ENCODE measurements at places on chromosomes 12 and 14. TPM values are rescaled to one million over a fixed set of nuclear protein-coding genes. Genes with fewer than 3 reads are reported as not detected.

- DNase-seq, result no peak
These were observed 463.9 kb upstream of the ATP2B1 start for GRCh38 chr12:90172524-90172923.

AQP2 gene
- polyA plus RNA-seq, result not detected

- DNase-seq, result no peak
These were observed 14.3 kb downstream of the RNF212B start for GRCh38 chr14:23252006-23252405.

- DNase-seq, result no peak
These were observed 133.7 kb upstream of the MAP1LC3B2 start for GRCh38 chr12:116425256-116426193.

FAR2 gene
- polyA plus RNA-seq, result not detected

MRPS35 gene
- polyA plus RNA-seq, result 63.4 TPM

DNA sequence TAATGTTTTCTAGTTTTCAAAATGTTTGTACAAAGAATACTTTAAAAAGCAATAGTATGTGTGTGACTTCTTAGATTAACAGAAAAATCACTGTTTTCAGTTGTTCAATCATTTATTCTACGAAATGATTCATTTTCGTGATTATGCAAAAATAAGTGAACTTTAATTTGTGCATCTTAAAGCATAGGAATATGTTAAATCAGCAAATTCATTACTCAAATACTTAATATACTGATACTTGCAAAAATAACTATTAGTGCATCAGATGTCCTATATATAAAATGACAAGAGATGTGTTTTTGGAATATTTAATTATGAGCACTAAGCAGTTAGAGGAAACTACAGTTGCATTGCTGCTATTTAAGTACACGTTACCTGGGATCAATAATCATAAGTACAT lies 11.0 kb downstream of the SOX5 start:
- no peak for DNase-seq

- DNase-seq, result no peak
These were observed 609.1 kb downstream of the SOX5 start for GRCh38 chr12:23340351-23340750.

DNA sequence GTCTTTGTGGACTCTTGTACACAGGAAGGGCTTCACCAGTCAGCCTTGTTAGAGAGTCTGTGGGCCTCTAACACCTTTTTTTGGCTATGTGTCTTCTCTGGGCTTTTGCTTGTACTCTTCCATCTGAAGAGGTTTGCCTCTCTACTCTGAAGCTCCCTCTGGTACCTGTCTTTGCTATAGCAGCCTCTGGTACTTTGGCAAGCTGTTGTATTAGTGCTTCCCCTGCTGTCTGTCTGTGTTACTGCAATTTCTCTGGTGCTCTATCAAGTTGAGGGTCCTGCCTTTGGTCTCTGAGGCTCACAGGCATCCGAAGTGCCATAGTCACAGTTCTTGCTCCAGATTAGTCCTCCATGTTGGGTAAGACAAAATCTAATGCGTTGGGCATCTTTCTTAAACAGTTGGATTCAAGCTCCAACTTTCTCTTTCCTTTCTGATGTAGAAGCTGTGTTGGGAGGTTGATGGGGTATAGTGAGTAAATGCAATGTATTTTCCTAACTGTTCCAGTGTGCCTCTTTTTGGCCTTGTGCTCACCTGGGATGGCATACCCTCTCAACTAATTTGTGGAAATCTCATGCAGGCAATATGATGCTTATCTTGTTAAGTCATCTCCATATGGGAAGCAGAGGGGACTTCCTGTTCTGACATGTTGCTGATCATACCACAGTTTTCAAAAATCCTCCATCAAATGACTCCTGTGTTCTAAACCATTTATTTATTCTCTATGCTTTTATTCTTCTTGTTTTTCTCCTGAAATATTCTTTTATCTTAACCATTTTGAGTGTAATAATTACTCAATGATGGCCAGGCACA lies 88.8 kb downstream of the ATF7IP start:
- DNase-seq, result peak; percentile 65

PMEL gene
- polyA plus RNA-seq, result 3.3 TPM

KIF21A gene
- polyA plus RNA-seq, result 20.6 TPM

MANSC4 gene
- not detected for polyA plus RNA-seq

DNA sequence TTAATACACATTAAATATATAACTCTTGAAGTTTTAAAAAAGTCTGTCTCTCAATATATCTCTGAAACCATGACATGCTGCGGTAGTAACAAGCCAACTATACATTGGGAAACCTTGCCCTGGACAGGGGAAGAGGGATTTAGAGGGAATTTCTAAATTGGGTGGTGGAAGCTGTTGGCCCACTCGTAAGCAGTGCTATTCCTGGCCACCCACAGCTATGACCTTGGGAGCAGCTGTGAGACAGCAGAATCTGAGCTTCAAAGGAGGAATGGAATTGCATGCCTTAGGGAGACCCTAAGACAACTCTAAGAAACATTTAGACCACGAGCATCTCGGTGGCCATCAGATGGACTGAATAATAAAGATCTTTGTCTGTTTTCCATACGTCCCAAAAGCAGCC lies 15.8 kb upstream of the GCH1 start:
- DNase-seq, result no peak

CD9 gene
- polyA plus RNA-seq, result 38.3 TPM

GRCh38 chr12:109016978-109017377 lies 3.9 kb downstream of the SVOP start:
- DNase-seq, result no peak

DNA sequence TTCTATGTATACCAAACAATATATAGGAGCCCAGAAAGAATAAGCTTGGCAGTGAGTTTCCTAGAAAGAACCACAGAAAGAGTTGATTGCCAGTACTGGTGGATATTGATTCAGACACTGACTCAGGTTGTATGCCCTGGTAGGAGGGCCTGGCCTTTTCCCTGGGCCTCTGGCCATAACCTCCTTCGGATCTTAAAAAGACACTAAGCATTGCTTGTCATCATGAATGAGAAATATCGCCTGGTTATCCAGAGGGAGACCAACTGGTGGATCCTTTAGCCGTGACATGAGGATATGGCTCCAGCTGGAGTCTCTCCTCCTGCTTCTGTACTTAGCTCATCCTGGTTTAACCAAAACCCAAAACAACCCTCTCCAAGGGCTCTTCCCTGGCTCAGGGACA lies 231.5 kb downstream of the MSRB3 start:
- DNase-seq, result no peak

GRCh38 chr14:68172216-68172615 lies 352.6 kb downstream of the RAD51B start:
- peak; percentile 90 for DNase-seq

- no peak for DNase-seq
These were observed 44.9 kb downstream of the IL31 start for GRCh38 chr12:122129131-122129530.

ANGEL1 gene
- polyA plus RNA-seq, result 20.1 TPM

GYS2 gene
- not detected for polyA plus RNA-seq

GRCh38 chr12:24889411-24889810 lies 59.5 kb downstream of the BCAT1 start:
- DNase-seq, result no peak

SDSL gene
- polyA plus RNA-seq, result 2.9 TPM

DNA sequence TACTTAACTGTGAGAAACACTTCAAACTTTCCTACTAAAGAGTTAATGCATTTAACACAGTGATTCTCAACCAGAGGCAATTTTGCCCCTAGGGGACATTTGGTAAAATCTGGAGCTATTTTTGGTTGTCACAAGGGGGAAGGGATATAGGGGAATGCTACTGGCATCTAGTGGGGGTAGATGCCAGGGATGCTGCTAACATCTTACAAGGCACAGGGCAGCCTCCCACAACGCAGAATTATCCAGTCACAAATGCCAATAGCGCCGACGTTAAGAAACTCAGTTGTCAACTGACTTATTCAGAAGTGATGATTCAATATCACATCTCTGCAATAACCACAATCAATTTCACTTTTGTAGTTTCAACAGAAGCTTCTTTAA lies 2.0 kb downstream of the EEA1 start:
- peak; percentile 29 for DNase-seq

DNA sequence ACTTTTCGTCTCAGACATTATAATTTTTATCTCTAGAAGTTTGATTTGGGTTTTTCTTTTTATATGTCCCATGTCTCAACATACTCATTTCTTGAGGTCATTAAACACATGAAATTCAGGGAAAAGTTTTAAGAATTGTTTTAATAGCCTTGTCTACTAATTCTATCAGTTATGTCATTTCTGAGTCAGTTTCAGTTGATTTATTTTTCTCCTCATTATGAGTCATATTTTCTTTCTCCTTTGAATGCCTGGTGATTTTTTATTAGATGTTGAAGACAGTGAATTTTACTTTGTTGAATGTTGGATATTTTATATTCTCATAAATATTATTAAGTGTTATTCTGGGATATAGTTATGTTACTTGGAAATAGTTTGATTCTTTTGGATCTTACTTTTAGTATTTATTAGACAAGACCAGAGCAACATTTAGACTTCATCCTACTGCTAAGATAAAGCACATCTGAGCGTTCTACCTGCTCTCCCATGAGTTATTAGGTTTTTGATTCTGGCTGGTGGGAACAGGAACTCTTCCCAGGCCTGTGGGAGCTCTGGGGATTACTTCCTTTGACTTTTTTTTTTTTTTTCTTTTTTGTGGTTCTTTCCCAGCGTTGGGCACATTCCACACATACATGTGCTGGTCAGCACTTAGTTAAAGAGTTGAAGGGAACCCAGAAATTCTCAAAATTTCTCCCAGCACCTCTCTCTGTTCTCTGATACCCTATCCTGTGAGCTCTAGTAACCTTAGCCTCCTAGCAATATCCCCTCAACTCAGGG lies 1157.7 kb downstream of the BCL11B start:
- DNase-seq, result no peak

DNA sequence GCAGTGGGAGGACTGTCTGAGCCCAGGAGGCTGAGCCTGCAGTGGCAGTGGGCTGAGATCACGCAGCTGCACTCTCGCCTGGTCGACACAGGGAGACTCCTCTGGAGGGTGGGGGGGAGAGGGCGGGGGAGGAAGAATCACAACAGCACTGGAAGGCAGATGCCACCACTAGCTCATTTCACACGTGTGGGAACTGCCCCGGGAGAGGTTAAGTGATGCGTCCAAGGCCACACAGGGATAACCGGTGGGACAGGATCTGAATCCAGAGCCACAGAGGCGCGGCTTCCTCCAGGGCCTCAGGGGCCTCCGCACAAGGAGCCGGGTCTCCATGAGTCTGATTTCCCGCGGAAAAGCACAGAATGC lies 20.8 kb downstream of the STX2 start:
- no peak for DNase-seq

DNA sequence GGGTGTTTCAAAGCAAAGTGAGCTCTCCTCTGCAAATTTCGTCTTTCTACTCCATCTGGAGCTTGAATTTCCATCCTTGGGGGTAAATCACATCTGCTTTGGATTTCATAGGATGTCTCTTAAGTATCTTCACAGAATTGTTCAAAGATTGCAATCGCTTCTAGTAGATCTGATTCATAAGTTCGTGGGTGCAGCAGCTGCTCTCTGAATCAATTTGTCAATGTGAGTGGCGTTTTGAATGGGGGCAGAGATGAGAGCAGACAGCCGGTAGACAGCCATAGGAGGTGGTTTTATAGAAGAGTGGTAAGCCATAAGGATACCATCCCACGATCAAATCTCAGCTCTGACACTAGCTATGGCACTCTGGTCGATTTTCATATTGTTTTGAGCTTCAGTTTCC lies 146.0 kb upstream of the RPH3A start:
- DNase-seq, result no peak

DNA sequence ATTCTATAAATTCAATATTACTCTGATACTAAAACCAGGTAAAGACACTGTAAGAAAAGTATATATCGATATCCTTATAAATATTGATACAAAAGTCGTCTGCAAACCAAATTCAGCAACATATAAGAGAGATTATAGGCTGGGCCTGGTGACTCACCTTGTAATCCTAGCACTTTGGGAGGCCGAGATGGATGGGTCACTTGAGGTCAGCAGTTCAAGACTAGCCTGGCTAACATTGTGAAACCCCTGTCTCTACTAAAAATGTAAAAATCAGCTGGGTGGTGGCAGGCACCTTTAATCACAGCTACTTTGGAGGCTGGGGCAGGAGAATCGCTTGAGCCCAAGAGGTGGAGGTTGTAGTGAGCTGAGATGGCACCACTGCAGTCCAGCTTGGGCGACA lies 13.5 kb upstream of the TUBA1C start:
- DNase-seq, result no peak

GRCh38 chr14:100664841-100665510 lies 61.7 kb upstream of the DLK1 start:
- no peak for DNase-seq

GRCh38 chr14:25803386-25804018 lies 753.6 kb upstream of the STXBP6 start:
- no peak for DNase-seq

DNA sequence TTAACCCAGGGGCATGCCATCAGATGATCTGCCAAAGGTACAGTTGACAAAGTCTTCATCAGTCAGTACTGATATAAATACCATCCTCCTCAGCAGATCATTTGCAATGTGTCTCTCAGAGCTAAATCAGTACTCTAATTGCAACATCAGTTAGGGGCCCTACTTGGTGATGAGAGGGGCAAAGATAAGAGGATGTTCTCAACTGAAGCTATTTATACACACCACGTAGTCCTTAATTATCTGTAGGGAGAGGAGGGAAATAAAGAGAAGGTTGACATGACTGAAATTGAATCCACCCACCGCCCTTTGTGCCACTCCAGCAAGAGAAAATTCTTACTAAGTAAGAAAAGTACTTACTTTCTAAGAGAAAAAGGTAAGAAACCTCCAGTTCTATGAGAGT lies 157.8 kb upstream of the NUDT4 start:
- DNase-seq, result no peak

DNA sequence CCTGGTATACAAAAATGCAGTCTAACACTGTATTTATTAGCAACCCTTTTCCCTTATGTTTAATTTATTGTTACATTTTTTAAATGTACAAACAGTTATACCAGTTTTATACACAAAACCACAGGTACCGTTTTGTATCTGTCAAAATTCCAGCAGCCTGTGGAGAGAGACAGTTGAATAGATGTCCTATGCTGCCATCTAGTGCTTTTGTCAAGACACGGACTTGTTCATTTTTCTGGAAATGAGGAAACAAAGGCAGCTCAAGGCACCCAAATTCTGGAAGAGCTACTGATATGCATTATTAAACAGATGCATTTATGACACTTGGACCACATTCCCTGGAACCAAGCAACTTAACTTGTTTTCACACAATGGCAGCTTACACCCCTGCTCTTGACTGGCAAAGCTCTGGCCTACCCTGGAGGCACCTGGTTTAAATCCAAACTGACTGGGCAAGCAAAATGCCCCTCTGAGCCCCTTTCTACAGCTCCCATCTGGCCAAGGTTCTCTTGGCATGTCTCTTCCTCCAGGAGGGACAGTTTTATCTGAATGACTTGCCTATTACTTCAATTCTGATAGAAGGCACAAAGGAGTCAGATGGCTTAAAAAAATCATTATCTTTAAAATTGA lies 286.9 kb upstream of the PRKD1 start:
- DNase-seq, result peak; percentile 75

DNA sequence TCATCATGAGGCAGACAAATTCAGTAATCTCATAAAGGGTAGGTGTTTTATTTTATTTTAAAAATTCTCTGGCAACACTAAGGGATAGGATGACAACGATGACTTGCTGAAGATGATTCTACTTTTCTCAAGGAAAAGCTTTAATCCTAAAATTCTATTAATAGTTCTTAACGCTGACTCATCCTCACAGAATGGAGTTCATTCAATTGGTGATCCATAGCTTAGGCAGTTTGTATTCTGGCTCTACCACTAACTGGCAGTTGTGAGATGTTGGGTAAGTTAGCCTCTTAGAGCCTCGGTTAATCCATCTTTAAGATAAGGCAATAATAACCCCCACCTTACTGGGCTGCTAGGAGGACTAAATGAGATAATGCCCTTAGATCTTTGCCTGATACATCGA lies 116.3 kb downstream of the RTN1 start:
- DNase-seq, result no peak

IAPP gene
- not detected for polyA plus RNA-seq
